Naive thymus-derived CD8-positive, alpha-beta T cell (primary cell): ENCODE measurements at places on chromosomes 1 and 21. TPM values are rescaled to one million over a fixed set of nuclear protein-coding genes. Genes with fewer than 3 reads are reported as not detected.

Gene GCSAML
- not detected for polyA plus RNA-seq

Gene VANGL2
- not detected for polyA plus RNA-seq

Gene YY1AP1
- polyA plus RNA-seq: 30.0 TPM

GRCh38 chr1:216793303-216793702, 70.1 kb upstream of the ESRRG start:
- no peaks in the 10 kb centered on the region for H3K36me3 ChIP-seq
- H3K4me1 ChIP-seq: no peaks in the 10 kb centered on the region
- no peak overlapping the region for H3K4me3 ChIP-seq
- no peak for DNase-seq
- H3K27ac ChIP-seq: no peak overlapping the region
- no peaks in the 10 kb centered on the region for H3K27me3 ChIP-seq

DNA sequence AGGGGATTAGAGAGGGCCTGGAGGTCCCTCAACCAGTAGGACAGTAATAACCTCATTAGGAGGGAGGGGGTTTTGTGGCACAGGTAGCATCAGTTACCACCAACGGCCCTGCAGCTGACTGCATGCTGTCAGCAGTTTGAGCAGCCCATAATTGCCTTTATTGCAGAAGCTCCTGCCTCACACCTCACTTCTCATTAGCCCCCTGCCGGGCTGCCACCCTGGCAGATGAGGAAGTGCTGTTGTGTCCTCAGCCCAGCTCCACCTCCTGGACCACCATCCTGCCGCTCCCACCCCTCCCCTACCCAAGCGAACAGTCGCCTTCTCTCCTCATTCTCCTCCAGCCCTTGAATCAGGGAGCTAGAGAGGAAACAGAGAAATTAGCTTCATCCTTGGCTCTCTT, 237.4 kb downstream of the LMX1A start:
- no peaks in the 10 kb centered on the region for H3K36me3 ChIP-seq
- no peaks in the 10 kb centered on the region for H3K4me1 ChIP-seq
- peaks cover 42% of the 10 kb centered on the region for H3K27me3 ChIP-seq

- peaks cover 43% of the 10 kb centered on the region for H3K4me1 ChIP-seq
- H3K27ac ChIP-seq: peak overlapping the region; percentile 74
- peak overlapping the region; percentile 78 for H3K4me3 ChIP-seq
- DNase-seq: peak; percentile 55
- no peaks in the 10 kb centered on the region for H3K36me3 ChIP-seq
These were observed 1.3 kb upstream of the IL19 start for GRCh38 chr1:206769304-206769731.

GRCh38 chr1:149942207-149942606, 5.5 kb upstream of the MTMR11 start:
- peaks cover 27% of the 10 kb centered on the region for H3K36me3 ChIP-seq
- H3K4me3 ChIP-seq: no peak overlapping the region
- H3K27ac ChIP-seq: no peak overlapping the region
- no peak for DNase-seq
- H3K27me3 ChIP-seq: no peaks in the 10 kb centered on the region

DNA sequence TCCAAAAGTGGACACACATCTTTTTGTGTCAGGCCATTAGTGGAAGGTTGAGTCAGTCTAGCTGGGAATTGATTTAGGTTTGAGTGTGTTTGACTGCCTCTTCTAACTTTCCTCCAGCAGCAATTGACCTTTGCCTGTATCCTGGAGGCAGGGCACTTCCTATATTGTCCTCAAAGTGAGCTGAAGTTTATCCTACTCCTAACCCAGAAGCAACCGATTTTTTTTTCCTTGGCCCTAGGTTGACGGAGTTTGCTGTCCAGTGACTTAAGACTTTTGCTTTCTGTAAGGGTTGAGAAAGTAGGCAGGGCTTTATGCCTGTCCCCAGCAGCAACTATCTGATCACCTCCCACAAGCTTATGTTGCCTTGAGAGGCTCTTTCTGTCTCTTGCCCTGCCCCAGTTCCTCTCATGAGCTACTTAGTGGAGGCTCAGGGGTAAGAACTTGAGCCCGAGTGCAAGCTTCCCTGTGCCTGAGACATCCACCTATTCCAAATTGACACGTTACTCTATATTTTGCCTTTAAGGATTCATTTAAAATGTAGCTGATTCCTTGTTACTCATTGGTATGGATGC, 30.9 kb downstream of the SLC35F3 start:
- H3K36me3 ChIP-seq: no peaks in the 10 kb centered on the region
- H3K4me1 ChIP-seq: no peaks in the 10 kb centered on the region
- peaks cover 24% of the 10 kb centered on the region for H3K27me3 ChIP-seq
- no peak overlapping the region for H3K4me3 ChIP-seq
- no peak for DNase-seq

GRCh38 chr1:115969509-115969908, 6.8 kb upstream of the SLC22A15 start:
- no peaks in the 10 kb centered on the region for H3K4me1 ChIP-seq
- DNase-seq: no peak
- H3K27ac ChIP-seq: no peak overlapping the region
- H3K4me3 ChIP-seq: no peak overlapping the region
- H3K27me3 ChIP-seq: peaks cover 35% of the 10 kb centered on the region

DNA sequence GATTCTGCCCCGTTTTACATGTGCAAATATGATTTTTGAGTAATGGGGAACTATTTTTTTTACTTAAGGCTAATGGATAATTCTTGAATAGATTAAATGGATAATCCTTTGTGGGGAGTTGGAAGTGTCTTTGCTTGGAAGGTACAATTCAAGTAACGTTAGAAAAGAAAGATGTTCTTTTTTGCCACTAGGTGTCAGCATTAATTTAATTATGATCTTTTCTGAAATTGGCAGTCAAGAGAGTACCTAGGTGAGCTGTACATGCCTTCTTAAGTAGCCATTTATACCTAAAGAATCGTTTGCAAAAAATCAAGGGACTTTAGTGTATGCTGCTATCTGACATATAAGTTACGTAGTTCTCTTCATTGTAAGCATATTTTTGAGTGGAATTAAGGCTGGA, 2.2 kb downstream of the FBXO28 start:
- H3K4me3 ChIP-seq: peak overlapping the region; percentile 69
- peaks cover 16% of the 10 kb centered on the region for H3K4me1 ChIP-seq
- peaks cover 3% of the 10 kb centered on the region for H3K27me3 ChIP-seq
- peaks cover 5% of the 10 kb centered on the region for H3K36me3 ChIP-seq
- H3K27ac ChIP-seq: peak overlapping the region; percentile 75
- DNase-seq: no peak

- peaks cover 2% of the 10 kb centered on the region for H3K36me3 ChIP-seq
- H3K4me3 ChIP-seq: no peak overlapping the region
- no peak overlapping the region for H3K27ac ChIP-seq
- no peak for DNase-seq
These were observed 148.1 kb downstream of the FGGY start for GRCh38 chr1:59445040-59445439.
